ENCODE measurements at places on chromosomes 16 and 17.

DNA sequence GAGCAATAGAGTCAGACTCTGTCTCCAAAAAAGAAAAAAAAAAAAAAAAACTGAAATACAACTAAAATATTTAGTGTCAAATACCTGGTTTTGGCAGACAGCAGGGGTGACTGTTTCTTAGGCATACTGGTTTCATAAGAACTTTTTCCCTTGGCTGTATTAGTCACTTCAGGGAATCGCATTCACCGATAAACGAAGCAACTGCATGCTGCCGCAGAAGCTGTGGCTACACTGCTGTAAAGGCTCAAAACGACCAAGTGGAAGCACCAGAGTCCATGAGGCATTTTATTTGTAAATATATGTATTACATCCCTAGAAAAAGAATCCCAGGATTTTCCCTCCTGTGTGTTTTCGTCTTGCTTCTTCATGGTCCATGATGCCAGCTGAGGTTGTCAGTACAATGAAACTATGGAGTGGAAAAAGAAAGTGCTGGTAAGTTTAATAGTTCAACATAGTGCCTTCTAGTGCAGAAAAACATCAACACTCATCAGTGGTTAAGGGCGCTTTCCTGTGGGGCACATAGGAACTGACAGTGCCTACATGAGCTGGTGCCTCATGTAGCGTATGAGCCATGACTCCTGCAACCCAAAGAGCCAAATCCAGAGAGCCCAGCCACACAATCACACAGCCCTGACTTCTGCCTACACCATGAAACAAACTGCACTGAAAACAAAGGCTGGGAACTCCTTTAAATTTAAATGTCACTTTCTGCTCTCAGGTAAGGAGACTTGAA lies 7.3 kb downstream of the RPS15A start:
- DNase-seq, result no peak

- no peak for DNase-seq
These were observed 218.8 kb downstream of the KATNIP start for GRCh38 chr16:27768651-27769272.

GRCh38 chr17:66833201-66833600 lies 1.7 kb upstream of the CACNG5 start:
- DNase-seq, result no peak

DNA sequence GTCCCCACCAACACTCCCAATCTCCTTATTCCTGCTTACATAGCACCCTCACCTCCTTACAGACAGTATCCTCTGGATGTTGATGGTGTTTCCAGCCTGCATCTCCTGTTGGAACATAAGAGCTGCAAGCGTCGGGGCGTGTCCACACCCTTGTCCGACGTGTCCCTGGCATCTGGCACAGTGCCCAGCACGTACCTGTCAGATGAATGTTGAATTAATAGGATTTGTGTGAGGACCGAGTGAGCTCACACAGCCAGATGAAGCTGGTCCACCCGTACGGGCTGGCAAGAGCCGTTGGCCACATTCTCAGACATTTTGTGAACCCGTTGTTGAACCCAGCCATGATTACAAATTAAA lies 12.2 kb upstream of the CBX4 start:
- no peak for DNase-seq

GRCh38 chr17:77443748-77444260 lies 303.0 kb downstream of the SEC14L1 start:
- no peak for DNase-seq

DNA sequence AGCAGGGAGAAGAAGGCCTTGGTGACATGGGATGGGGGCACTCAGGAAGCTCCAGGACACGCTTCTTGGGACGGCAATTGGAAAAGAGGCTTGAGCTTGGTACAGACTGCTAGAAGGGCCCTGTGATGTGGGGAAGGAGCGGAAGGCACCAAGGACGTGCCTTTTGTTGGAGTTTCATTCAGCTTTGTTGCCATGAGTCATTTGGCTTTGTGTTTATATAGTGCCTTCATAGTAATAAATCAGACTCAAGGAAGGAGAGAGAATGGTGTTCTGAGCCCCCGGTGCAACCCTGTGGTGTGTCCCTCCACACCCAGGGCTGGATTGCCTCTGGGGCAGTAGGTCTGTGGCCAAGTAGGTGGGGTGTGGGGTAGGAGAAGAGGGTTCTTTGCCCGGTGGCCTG lies 7.4 kb upstream of the TBX4 start:
- DNase-seq, result no peak

DNA sequence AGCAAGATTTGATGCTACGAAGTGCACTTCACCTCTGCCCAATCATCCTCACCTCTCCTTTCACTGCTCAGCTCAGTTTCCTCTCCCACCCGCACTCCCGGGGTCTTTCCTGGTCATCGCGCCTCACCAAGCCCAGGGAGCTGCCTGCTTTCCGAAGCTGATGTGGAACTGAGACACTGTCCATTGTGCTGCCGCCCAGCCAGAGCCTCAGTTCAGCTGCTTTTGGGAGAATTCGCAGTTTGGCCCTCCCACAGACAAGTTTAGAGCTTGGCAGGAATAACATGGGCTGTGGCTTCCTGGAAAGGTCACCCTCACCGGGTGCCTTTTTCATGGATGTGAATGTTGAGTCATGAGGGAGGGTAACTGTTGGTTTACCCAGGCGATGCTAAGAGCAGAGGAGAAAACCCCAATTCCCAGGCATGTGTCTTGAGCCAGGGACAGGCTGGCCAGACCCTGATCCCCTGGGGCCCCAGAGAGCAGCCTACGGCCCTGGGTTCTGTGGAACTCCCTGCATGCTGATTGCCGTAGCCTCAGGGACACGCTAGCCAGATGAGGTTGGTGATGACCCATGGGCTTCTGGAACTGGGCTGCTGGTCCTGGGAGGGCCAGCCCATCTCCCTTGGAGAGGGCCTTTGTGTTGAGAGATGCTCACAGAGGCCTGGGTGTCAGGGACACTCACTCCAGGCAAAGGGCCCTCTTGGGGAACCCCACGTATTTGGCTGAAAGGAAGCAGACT lies 1687.5 kb downstream of the TP53TG3F start:
- no peak for DNase-seq

GRCh38 chr17:9837551-9838471 lies 12.1 kb downstream of the GLP2R start:
- DNase-seq, result peak; percentile 34

GRCh38 chr17:47840001-47840741 lies 902 bp downstream of the SCRN2 start:
- no peak for DNase-seq

DNA sequence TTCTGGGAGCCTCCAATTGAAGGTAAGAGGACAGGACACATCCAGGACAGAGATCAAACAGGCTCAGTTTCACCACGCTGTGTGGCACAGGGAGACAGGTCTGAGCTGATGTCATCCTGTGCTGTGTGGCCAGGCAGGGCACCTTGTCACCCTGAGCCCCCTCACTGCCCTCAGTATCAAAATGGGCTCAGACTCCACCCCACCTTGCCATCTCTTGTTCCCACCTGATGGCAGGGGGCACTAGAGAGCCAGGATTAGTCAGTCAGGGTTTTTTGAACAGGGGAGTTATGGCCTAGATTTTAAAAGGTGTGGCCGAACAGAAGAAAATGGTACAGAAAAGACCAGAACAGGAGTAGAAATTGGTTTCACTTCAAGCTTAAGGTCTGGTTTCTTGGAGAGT lies 2.6 kb downstream of the KAT2A start:
- DNase-seq, result no peak

DNA sequence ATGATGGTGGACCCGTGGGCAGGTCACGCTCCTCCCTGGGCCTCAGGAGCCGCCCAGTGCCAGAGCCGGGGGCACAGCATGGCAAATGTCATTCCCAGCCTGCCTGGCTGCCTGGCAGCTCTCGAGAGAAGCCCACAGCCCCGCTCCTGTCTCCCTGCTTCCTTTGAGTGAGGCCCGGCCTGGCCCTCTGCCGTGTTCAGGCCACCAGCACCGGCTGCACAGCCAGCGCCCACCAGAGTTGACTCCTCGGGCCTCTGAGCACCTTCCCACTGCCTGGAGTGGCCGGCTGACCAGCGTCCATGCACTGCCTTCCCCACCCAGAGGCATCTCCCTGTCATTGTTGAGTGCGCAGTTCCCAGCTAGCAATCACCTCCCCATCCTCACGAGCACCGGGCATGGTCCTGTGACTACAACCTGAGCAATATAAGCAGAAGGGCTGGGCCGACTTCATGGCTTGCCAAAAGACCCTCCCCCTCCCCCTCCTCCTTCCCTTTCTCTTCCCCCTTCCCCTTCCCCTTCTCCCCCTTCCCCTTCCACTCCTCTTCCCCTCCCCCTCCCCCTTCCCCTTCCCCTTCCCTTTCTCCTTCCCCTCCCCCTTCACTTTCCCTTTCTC lies 11.9 kb upstream of the SLC38A10 start:
- DNase-seq, result no peak

DNA sequence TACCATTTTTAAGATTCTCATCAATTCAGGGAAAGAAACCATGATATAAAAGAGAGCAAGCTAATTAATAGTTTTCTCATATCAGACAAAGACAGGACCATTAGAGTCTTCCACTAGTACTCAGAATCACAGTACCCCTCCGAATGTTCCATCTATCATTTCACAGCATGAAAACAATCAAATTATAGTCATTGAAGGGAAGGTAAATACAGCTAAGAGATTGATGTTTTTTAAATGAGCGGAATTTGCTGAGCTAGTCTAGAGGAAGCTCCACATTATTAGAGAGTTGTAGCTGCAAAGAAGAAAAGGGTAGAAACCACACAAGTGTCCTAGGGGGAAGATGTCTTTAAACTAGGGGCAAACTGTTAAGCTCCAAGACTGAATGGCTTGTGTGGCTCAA lies 808.9 kb downstream of the CDH11 start:
- no peak for DNase-seq

- no peak for DNase-seq
These were observed 13.9 kb downstream of the DNAAF1 start for GRCh38 chr16:84159007-84159406.

GRCh38 chr16:56204816-56205215 lies 13.5 kb downstream of the GNAO1 start:
- no peak for DNase-seq

DNA sequence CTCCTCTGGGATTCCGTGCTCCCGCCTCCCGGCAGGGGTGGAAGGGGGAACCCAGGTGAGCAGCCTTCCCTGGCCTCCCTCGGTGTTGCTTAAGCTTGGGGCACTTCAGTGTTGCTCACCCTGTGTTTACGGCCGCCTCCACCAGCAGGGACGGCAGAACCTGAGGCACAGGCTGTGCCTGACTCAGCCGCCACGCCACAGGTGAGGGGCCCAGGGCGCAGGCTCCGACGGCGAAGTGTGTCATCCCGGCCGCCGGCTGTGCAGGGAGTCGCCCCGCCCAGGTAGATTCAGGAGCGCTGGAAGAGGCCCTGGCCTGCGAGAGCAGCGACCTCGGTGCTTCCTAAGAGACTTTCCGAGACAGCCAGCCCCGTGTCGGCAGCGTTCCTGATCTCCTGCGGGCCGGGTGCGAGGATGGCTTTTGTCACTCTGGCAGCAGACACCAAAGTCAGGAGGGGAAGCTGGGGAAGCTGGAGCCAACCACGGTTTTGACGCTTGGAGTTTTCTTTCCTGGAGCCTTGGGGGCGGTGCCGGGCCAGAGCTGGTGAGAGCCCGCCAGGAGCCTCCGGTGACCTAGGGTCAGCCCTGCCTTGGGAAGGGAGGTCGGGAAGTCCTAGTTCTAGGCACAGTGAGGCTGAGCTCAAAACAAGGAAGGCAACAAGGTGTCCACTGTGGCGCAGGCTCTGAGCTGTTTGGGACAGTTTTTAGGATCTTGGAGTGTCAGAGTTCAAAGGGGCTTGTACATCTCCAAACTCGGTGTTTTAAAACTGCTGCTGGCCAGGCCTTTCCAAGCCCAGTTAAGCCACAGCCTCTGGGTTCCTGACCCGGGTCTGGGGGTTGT lies 2.1 kb downstream of the GSE1 start:
- DNase-seq, result no peak

GRCh38 chr17:81200695-81201580 lies 21.8 kb downstream of the CEP131 start:
- peak; percentile 35 for DNase-seq

GRCh38 chr17:69725146-69725545 lies 310.6 kb downstream of the MAP2K6 start:
- DNase-seq, result no peak

DNA sequence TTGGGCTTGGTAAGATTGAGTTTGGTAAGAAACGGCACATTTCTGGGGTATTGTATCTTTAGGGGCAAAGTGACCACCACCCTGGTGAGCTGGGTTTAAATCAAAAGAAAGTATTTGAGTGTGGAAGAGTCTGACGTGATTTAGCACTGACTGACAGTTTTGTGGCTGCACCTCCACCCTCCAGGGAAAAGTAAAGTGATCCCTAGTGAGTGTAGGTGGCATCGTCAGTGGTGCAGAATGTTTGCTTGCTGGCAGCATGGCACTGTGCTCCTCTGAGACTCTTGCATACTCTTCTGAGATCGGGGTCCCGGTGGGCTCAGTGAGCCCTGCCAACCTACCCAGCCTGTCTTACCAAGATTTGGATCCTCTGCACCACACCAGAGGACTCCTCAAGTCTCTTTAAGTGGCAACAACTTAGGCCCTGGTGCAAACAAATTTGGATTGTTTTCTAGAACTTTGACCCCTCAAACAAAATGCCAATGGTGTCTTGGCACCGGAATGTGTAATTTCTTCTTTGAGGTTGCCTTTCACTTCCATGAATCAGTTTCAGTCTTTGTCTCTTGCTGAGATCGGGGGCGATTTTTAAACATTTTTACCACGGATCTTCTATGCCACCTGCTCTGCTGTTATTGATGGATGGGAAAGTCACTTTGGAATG lies 2.8 kb downstream of the PRKCB start:
- DNase-seq, result no peak

- no peak for DNase-seq
These were observed 6.0 kb upstream of the CBX8 start for GRCh38 chr17:79802736-79803420.

- DNase-seq, result no peak
These were observed 40.0 kb downstream of the GRB7 start for GRCh38 chr17:39777534-39778365.
